ENCODE measurements at places on chromosomes 13 and 19. TPM values are rescaled to one million over a fixed set of nuclear protein-coding genes. Genes with fewer than 3 reads are reported as not detected.

Gene CLIP3
- total RNA-seq, result 53.4 TPM

Gene OR10H1
- total RNA-seq, result not detected

Gene LILRA1
- total RNA-seq, result 0.99 TPM

Gene ATP7B
- 10.5 TPM for total RNA-seq

Gene TMEM205
- 59.3 TPM for total RNA-seq

Gene SLAIN1
- total RNA-seq, result 72.6 TPM

Gene SPC24
- 12.2 TPM for total RNA-seq

Data from spinal cord (tissue), 10 donors.